Left lobe of liver (tissue), 2 donors: ENCODE measurements at places on chromosomes 13 and 19. TPM values are rescaled to one million over a fixed set of nuclear protein-coding genes. Genes with fewer than 3 reads are reported as not detected.

ZNF260 gene
- total RNA-seq = 4.1 TPM

TNFRSF19 gene
- 0.60 TPM for total RNA-seq

KLF1 gene
- total RNA-seq = 0.35 TPM

LDLR gene
- total RNA-seq = 12.2 TPM

AZU1 gene
- 0.60 TPM for total RNA-seq

PRKCG gene
- total RNA-seq = 0.08 TPM

TMEM145 gene
- total RNA-seq = not detected

PDX1 gene
- 0.70 TPM for total RNA-seq

CEACAM6 gene
- 0.58 TPM for total RNA-seq

TUBA3C gene
- not detected for total RNA-seq

DMKN gene
- total RNA-seq = 2.0 TPM

GRIN2D gene
- total RNA-seq = 0.20 TPM

FLT3LG gene
- 2.1 TPM for total RNA-seq

RASGRP4 gene
- 1.0 TPM for total RNA-seq

ABCC4 gene
- 1.7 TPM for total RNA-seq

AXL gene
- total RNA-seq = 10.1 TPM

TGFB1 gene
- 7.9 TPM for total RNA-seq

NLRP5 gene
- not detected for total RNA-seq

PSG1 gene
- total RNA-seq = not detected

RNF17 gene
- 0.33 TPM for total RNA-seq

GJA3 gene
- total RNA-seq = 0.03 TPM

CLEC11A gene
- 2.8 TPM for total RNA-seq

CYP4F3 gene
- total RNA-seq = 401 TPM

SULT2B1 gene
- total RNA-seq = not detected

OR10H3 gene
- total RNA-seq = not detected

NCR1 gene
- total RNA-seq = 0.10 TPM

ZNF728 gene
- not detected for total RNA-seq

KIR3DL1 gene
- not detected for total RNA-seq

LHFPL6 gene
- total RNA-seq = 2.8 TPM

ERICH6B gene
- not detected for total RNA-seq

ADAMTSL5 gene
- total RNA-seq = 1.6 TPM

ZSCAN4 gene
- total RNA-seq = not detected

CFD gene
- 6.1 TPM for total RNA-seq

SHD gene
- 8.8 TPM for total RNA-seq

TMPRSS9 gene
- total RNA-seq = 7.5 TPM

MATK gene
- 0.48 TPM for total RNA-seq

CDX2 gene
- not detected for total RNA-seq

METTL21C gene
- not detected for total RNA-seq

ZNF442 gene
- 2.6 TPM for total RNA-seq

PABPC3 gene
- total RNA-seq = 0.10 TPM

ZNF358 gene
- total RNA-seq = 31.3 TPM

CEACAM7 gene
- total RNA-seq = not detected

PROZ gene
- 50.2 TPM for total RNA-seq

GPR183 gene
- total RNA-seq = 0.70 TPM

VPS36 gene
- total RNA-seq = 16.5 TPM

RNF113B gene
- not detected for total RNA-seq
